ENCODE measurements at places on chromosomes 2 and 18. TPM values are rescaled to one million over a fixed set of nuclear protein-coding genes. Genes with fewer than 3 reads are reported as not detected.

- no peak for DNase-seq
These were observed 1254.8 kb downstream of the LRP1B start for GRCh38 chr2:140876015-140876414.

Gene SERPINB2
- 0.47 TPM for total RNA-seq

Gene BMP10
- total RNA-seq = not detected

Gene G6PC2
- total RNA-seq = not detected

Gene CYP27C1
- total RNA-seq = not detected

- no peak for DNase-seq
These were observed 26.1 kb upstream of the TMX3 start for GRCh38 chr18:68740966-68741365.

DNA sequence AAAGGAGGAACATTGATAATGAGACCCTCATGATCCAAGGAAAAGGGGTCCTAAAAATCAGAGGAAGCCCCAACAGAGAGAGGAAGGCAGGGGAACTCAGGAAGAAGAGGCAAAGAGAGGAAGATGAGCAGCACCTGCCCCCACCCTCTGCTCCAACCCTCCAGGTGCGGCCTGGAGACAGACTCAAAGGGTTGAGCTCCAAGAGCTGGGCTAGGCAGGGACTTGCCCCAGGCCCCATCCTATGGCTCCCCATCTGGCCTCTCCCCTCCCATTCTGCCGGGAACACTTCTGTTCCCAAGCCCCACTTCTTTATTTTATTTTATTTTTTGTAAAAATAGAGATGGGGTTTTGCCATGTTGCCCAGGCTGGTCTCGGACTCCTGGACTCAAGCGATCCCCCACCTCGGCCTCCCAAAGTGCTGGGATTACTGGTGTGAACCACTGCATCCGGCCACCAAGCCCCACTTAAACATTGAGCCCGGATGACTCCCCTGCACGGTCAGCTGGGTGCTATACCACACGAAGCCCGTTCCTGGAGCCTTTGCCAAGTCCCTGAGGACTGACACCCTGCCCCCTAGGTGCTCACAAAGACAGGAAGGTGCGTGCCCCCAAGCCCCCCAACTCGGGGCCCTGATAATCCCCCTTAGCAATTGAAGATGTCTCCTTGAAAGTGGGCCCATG lies 3.8 kb upstream of the GPR55 start:
- DNase-seq = no peak

GRCh38 chr2:70832386-70832785 lies 3.2 kb downstream of the CD207 start:
- no peak for DNase-seq

DNA sequence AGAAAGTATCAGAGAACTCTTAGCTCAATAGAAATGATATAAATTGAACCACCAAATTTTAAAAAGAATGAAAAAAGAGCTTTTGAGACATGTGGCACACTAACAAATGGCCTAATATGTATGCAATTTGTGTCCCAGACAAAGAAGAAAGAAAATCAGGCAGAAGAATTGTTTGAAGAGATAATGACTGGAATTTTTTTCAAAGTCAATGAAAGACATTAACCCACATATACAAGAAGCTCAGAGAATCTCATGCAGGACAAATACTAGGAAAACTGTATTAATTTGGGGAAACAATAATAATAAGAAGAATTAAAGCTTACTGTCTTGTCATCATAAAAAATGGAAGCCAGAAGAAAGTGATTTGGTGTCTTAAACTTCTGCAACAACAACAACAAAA lies 304.1 kb upstream of the RND3 start:
- DNase-seq = no peak

Gene EMILIN2
- total RNA-seq = not detected

Gene DSC2
- total RNA-seq = 17.6 TPM

- no peak for DNase-seq
These were observed 265.9 kb downstream of the TFCP2L1 start for GRCh38 chr2:121019071-121019470.

Gene FIGN
- 9.0 TPM for total RNA-seq

Gene UGT1A8
- total RNA-seq = not detected
